ENCODE measurements at places on chromosomes 13 and 19.

DNA sequence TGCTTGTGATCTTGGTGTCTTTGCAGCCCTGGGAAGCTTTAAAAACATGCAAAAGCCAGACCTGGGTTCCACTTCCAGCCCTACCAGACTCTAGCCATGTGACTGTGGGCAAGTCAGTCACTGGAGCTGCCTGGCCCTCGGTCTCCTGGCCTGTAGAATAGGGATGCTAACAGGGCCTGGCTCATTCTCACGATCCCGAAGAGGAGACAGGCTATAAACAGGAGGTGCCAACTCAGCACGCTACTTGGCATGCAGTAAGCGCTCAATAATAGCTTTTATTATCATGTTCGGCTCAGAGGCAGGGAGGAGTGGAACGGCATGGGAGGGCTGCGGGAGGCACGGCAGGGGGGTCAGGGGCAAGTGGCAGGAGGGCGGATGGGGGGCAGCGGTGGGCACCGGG lies 1.7 kb downstream of the CTXN1 start:
- no peak for DNase-seq

DNA sequence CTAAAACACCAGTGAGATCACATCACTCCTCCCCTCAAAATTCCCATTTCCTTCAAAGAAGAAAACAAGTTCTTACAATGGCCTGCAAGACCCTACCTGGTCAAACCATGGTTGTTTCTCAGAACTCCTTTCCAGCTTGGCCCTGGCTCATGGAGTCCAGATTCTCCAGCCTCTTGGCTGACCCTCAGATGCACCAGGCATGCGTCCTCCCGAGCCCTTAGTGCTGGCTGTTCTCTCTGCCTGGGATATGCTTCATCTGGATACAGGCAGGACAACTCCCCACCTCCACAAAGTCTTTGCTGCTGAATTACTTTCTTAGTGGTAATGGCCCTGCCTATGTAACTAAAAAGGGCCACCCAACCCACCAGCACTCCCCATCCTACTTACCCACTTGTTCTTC lies 94.3 kb downstream of the MBNL2 start:
- no peak for DNase-seq

DNA sequence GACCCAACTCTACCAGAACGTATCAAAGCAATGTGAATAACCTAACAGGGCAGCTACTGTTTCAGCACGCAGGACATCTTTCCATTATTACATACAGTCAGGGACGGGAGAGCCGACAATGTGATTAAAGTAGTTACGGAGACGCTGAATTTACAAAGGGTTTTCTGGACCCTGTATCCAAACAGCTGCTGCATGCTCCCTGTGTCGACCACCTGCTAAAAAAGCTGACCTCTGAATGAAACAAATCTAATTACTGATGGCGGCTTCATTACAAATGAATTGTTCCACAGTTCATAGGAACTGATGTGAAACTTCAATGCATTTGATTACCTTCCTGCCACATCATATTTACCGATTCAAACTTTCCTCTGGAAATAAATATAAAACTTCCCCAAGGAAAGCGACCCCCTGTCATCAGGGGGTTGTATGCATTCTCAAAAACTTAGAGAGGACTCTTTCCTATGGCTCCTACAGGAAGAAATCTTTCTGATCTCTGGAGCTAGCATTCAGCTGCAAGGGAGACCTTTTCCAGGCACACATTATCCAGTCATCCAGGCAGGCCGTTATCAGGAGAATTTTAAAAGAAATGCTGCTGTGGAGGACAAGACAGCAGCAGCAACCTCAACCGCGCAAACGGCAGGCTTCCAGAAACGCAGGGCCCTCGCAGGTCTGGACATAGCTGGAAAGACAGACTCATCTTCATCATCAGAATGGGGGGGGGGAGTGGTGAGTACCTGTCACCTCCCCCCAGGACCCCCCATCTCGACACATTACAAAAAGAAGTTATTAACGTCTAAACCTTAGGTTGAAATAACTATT lies 3.1 kb downstream of the EFNB2 start:
- DNase-seq, result no peak

DNA sequence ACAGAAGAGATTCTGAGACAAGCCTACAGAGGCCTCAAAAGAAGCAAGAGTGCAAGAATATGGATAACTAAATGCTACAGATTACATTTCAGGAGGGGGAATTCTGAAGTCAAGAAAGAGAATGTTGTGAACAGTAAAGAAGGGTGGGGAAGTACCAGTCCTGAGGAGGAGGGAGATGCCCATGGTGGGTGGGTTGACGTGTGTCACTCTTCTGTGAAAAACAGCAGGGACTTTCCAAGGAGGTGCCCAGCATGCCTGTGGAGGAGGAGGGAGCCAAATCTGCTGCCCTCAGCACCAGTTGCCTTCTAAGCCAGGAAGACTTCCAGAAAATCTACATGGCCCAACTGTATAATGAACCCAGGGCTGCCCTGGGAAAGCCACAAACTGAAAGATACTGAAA lies 87.7 kb downstream of the SGCG start:
- DNase-seq, result no peak

- no peak for DNase-seq
These were observed 20.3 kb downstream of the RFXAP start for GRCh38 chr13:36839281-36839680.

DNA sequence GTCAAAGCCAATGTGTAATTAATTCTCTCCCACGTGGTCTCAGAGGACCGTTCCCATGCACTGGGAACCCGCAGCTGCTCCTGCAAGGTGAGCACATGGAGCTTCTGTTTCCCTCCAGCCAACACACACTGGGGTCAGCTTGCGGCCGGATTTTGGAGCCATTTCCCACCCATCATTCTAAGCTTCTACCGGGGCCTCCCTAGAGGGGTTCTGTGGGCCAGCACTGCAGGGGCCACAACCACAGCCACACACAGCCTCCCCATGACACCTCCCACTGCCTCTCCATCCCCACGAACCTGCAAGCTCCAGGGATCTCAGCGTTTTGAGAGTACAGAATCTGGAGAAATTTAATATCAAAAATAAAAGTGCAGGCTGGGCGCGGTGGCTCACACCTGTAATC lies 120.7 kb upstream of the SOX1 start:
- no peak for DNase-seq

DNA sequence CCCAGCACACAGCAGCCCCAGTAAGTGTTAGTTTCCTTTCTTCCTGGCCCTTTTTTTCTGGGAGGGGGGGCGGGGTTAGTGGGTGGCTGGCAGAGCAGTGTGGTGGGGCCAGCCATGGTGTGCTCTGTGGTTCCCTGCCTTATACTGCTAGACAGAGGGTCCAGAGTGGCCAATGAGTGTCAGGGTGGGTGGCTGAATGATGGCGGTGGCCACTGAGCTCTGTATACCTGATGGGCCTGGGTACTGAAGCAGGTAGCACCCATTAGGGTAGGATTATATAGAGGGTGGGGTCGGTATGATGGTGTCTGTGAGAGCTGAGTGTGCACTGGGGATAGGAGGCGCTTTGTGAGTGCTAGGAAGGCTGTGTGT lies 13.8 kb downstream of the CIC start:
- no peak for DNase-seq

DNA sequence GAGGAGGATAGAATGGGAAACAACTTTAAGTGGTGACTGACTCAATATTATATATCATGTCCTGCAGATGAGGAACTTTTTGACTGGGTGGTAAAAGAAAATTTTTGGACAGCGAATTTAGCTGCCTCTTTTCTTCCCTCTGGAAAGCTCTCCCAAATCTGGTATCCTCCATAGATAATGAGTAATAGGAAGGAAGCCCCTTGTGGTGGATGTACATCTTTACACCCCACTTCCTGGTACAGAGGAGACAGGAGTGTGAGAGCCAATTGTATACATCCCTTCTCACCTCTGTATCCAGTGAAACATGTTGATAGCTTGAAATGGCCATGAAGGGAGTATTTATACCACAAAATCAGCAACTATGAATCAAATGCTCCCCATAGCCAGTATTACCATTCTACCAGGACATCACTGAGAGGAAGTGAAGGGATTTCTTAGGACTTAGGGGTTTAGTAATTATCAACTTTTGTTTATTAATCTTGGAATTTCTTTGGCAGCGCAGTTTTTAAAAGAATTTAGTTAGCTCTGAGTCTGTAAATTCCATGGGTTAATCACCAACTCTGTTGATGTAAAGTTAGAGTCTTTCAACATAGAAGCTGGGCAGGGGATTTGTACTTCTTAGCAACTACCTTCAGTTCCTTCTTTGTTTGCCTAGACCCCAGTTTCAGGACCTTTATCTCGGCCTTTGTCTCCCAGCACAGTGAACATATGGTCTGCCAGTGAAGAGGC lies 17.0 kb upstream of the TDRD3 start:
- DNase-seq, result no peak

GRCh38 chr19:512547-513365 lies 5.5 kb downstream of the TPGS1 start:
- no peak for DNase-seq

GRCh38 chr13:42102961-42103865 lies 54.8 kb downstream of the DGKH start:
- no peak for DNase-seq

DNA sequence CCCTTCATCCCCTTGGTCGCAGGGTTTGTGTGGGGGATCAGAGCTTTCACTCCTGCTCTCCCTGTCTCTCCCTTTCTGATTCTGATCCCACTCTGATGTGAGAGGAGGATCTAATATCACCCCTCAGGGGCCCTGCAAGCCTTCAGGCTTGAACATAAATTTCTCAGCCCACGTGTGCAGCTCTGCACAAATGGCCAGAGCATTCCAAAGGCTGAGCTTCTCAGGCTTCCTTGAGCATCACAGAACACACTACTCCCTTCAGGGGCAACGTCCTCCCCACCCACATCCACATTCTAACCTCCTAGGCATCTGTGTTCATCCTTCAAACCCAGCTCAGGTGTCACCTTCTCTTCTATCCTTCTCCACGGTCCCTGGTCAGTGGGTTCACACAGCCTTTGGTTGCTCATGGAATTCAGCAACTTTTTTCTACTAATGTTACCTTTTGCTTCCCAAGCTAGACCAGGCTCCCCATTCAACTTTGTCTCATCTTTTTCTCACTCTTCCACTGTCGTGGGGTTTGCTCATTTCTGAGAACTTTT lies 24.4 kb upstream of the DOCK9 start:
- DNase-seq, result no peak

DNA sequence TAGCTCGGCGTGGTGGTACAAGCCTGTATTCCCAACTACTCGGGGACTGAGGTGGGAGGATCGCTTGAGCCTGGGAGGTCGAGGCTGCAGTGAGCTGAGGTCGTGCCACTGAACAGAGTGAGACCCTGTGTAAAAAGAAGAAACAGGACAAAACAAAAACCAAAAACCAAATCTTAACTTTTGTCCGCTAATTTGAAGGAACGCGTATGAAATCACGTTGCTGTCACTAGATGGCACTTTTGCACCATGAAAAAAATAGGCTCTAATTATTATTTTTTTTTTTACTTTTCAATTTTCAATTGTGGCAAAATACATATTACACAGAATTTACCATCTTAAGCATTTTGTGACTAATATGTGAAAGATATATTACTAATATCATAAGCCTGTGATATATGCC lies 17.6 kb upstream of the ZNF835 start:
- DNase-seq, result no peak

DNA sequence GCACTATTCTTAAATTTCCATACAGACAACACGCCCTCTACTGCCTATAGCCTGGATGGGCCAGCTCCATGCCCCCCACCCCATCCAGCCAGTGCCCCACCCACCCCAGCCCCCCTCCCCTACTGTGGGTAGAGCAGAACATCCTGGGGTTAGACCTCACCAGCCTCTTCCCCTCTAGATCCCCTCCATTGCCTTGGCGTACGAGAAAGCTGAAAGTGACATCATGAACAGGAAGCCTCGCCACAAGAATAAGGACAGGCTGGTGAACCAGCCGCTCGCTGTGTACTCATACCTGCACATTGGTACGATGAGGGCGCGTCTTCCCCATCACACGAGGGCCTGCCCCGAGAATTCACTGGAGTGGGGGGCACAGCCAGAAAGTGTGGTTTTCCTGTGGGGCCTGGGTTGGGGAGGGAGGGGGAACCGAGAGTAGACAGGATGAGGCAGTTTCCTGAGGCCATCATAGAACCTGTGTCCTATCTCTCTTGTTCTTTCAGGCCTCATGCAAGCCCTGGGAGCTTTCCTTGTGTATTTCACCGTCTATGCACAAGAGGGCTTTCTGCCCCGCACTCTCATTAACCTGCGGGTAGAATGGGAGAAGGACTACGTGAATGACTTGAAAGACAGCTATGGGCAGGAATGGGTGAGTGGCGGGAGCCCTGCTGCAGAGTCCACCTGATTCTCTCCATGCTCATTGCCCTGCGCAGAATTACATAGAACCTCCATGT lies 29.1 kb downstream of the ATP12A start:
- peak; percentile 23 for DNase-seq

GRCh38 chr13:111663505-111663904 lies 343.1 kb downstream of the TEX29 start:
- DNase-seq, result no peak

GRCh38 chr19:38557205-38557799 lies 60.5 kb downstream of the MAP4K1 start:
- DNase-seq, result no peak
